ENCODE measurements at places on chromosomes 1 and 21.

DNA sequence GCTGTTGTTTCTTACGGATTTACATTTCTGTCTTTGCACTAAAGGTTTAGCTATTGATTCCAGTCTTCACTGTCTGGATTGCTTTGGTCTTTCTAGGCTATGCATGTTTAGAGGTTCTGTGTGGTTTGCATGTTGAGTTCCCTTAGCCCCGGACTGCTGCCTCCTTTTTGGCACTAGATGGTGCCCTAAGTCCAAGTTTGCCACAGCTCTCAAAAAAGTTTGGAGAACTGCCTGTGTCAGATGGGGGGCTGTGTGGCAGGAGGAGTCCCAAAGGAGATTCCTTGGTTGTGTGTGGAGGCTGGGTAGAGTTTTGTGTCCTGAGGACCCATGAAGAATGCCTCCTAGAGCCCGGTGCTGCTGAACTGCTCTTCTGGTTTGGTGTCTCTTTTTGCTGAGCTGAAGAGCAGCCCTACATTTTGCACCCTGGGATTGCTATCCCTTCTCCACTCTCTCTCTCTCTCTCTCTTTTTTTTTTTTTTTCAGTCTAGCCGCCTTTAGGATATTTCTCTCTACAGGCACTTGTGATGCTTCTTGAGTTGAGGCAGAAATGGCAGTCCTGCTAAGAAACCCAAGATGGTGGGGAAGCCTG is 74.4 kb downstream of the PTGS2 start:
- no peak for DNase-seq

GRCh38 chr1:94056171-94056570 is 64.8 kb downstream of the ABCA4 start:
- no peak for DNase-seq

DNA sequence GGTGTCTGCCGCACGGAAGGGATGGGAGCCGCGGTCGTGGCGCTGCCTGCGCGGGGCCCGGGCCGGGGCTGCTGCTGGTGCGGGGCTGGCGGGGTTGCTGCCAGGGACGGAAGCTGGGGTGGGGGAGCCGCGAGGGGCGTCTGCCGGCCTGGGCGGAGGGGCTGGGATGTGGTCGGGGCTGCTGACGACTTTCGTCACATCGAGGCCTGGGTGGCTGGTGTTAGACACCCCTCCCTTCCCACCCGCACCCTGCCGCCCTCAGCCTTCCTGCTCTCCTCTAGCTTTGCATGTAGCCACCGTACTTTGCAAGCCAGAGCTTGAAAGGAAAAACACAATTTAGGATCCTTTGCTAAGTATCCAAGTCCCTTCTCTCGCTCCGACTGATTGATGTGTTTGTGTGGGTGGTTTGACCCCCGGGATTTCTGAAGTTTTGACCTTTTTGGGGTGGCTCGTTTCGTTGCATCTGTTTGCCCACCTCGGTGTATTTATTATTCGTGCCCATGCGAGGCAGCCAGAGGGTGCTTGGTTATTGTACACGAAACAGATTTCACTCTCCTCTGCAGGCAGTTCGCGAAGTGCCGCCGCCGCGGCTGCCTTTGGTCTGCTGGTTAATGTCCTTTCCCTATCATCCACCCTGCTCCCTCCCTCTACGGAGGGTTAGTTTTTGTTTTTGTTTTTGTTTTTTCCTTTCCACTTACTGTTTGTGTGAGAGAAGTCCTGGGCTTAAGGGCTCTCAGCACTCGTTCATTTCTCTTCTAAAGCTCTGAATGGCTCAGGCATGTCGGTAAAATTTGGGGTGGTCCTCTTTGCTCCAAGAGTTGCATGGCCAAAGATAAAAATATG is 868 bp downstream of the C1orf21 start:
- no peak for DNase-seq

- DNase-seq = no peak
Observed at GRCh38 chr1:219757890-219758289, 145.0 kb upstream of the ZC3H11B start.

- DNase-seq = no peak
Observed at GRCh38 chr21:23008601-23009202, 2010.5 kb downstream of the NCAM2 start.
